ENCODE measurements at places on chromosomes 1 and 21. TPM values are rescaled to one million over a fixed set of nuclear protein-coding genes. Genes with fewer than 3 reads are reported as not detected.

The KHDC4 gene
- total RNA-seq, result 14.4 TPM

- H3K27me3 ChIP-seq, result no peaks in the 10 kb centered on the region
- no peaks in the 10 kb centered on the region for H3K36me3 ChIP-seq
- no peak for DNase-seq
- H3K4me1 ChIP-seq, result no peaks in the 10 kb centered on the region
Measured at GRCh38 chr21:18743531-18743930, 339.9 kb upstream of the TMPRSS15 start.

GRCh38 chr1:227869279-227869842 lies 53.9 kb downstream of the PRSS38 start:
- H3K27me3 ChIP-seq, result no peaks in the 10 kb centered on the region
- H3K4me1 ChIP-seq, result no peaks in the 10 kb centered on the region
- H3K4me3 ChIP-seq, result no peak overlapping the region
- H3K27ac ChIP-seq, result no peak overlapping the region

The PTGER3 gene
- 7.7 TPM for total RNA-seq

DNA sequence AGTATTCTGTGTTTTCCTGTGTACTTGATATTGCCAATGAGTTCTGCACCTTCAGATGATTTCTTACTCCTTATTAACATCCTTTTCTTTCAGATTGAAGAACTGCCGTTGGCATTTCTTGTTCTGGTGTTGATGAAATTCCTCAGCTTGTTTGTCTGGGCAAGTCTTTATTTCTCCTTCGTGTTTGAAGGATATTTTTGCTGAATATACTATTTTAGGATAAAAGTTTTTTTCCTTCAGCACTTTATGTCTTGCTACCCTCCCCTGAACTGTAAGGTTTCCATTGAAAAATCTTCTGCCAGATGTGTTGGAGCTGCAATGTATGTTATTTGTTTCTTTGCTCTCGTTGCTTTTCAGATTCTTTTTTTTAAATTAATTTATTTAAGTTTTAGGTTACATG lies 265.9 kb downstream of the HHAT start:
- no peak overlapping the region for H3K27ac ChIP-seq
- no peaks in the 10 kb centered on the region for H3K27me3 ChIP-seq
- no peak overlapping the region for H3K4me3 ChIP-seq
- DNase-seq, result no peak
- no peaks in the 10 kb centered on the region for H3K4me1 ChIP-seq

GRCh38 chr1:62311473-62311943 lies 7.7 kb downstream of the KANK4 start:
- no peak for DNase-seq
- H3K27me3 ChIP-seq, result no peaks in the 10 kb centered on the region
- no peak overlapping the region for H3K27ac ChIP-seq
- no peaks in the 10 kb centered on the region for H3K36me3 ChIP-seq
- no peak overlapping the region for H3K4me3 ChIP-seq

DNA sequence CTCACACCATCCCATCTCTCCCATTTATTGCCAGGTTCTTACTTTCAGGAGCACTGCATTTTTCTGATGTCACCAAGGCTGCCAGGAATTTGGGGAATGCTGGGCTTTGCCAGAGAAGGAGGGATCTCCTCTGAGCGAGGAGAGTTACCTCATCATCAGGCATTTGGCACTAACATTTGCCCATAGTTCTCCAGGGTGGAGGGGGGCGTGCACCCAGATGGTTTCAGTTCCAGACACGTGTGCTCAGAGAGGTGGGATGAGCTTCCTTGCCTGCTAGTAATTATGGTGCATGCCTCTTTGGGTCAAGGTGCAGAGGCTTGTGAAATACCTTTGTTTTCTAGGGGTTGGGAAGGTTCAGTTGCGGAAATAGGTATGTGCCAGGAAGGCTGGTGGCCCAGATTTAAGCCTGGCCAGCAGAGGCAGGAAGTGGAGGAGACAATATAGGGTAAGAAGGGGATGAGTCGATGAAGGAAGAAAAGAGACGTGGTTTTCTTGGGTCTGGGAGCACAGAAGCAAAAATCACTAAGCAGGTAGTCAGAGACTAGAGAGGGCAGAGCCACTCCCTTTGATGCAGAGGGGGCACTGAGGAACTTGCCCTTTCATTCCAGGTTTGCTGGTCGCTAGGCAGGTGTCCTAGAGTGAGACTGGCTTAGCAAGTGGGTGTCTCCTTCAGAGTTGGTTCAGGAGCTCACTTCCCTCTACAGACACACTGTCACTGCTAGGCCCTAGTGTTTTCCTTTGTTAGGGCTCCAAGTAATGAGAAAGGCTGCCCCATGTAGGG lies 7.2 kb downstream of the TUFT1 start:
- no peaks in the 10 kb centered on the region for H3K27me3 ChIP-seq
- peak overlapping the region; percentile 65 for H3K27ac ChIP-seq
- no peaks in the 10 kb centered on the region for H3K36me3 ChIP-seq
- H3K4me1 ChIP-seq, result peaks cover 30% of the 10 kb centered on the region

- no peak overlapping the region for H3K4me3 ChIP-seq
- no peak overlapping the region for H3K27ac ChIP-seq
- H3K36me3 ChIP-seq, result no peaks in the 10 kb centered on the region
Measured at GRCh38 chr1:10857687-10858086, 61.2 kb upstream of the CASZ1 start.

DNA sequence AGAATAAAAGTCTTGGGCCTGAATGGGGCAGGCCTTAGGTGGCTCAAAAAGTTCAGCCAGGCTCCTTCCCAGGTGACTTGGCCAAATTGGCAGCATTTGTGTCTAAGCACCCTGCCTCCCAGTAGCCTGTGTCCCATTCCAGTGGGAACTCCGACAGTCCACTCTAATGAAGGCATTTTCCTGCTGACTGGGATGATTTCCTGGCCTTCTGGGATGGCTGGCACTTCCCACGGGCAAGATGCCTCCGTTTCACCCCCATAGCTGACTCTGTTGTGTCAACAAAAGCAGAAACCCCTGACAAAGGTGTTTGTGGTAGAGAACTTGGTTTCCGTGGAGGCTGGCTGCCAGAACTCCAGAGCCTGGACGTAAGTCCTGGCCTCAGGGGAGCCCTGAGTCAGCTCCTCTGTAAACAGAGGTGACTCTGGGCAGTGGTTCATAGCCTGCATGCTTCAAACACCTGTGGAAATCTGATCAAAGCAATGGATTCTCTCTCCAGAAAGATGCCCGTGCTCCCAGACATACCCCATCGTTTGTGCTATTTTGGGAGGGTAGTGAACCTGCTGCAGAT lies 36.6 kb downstream of the WNT3A start:
- H3K36me3 ChIP-seq, result no peaks in the 10 kb centered on the region
- DNase-seq, result no peak
- H3K4me3 ChIP-seq, result no peak overlapping the region
- H3K27ac ChIP-seq, result no peak overlapping the region
- no peaks in the 10 kb centered on the region for H3K27me3 ChIP-seq

The CD1B gene
- not detected for total RNA-seq

DNA sequence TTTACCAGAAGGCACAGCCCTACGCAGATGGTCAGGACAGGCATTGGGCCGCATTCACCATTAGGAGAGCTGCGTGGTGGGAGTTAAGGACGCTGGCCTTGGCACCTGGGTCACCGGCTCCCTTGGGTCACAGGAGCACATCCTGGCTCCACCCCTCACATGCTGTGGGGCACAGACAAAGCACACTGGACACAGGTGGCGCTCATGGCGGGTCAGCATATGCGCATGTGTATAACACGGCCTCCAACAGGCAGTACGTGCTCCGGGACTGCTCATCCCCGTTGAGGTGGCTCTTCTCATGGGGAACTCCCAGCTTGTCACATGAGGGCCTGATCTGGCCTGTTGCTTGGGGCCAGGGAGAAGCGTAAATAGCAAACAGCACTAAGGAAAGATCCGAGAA lies 25.0 kb downstream of the PGBD5 start:
- no peak overlapping the region for H3K27ac ChIP-seq
- H3K36me3 ChIP-seq, result no peaks in the 10 kb centered on the region
- no peak for DNase-seq
- H3K27me3 ChIP-seq, result no peaks in the 10 kb centered on the region

DNA sequence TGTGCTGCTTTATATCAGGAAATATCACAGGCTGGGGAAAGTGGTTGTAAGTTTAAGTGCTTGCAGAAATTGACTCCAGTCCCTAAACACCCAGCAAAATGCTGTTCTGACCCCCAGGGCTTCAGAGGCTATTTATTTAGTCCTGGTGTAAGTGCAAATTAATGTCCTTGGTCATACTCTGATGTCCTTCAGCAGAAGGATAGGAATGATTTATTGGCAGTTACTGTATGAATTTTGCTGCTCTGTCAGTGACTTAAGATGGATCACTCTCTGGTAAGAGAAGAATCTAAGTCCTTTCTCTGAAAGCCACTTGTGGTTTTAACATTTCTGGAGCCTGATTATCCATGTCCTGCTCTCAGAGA lies 21.9 kb downstream of the FAM20B start:
- no peaks in the 10 kb centered on the region for H3K36me3 ChIP-seq
- H3K4me1 ChIP-seq, result no peaks in the 10 kb centered on the region
- H3K4me3 ChIP-seq, result no peak overlapping the region
- no peak for DNase-seq
- H3K27me3 ChIP-seq, result no peaks in the 10 kb centered on the region
- no peak overlapping the region for H3K27ac ChIP-seq

- H3K4me1 ChIP-seq, result no peaks in the 10 kb centered on the region
- no peak overlapping the region for H3K27ac ChIP-seq
- H3K4me3 ChIP-seq, result no peak overlapping the region
- no peak for DNase-seq
Measured at GRCh38 chr1:23577056-23578004, 18.0 kb upstream of the ID3 start.

DNA sequence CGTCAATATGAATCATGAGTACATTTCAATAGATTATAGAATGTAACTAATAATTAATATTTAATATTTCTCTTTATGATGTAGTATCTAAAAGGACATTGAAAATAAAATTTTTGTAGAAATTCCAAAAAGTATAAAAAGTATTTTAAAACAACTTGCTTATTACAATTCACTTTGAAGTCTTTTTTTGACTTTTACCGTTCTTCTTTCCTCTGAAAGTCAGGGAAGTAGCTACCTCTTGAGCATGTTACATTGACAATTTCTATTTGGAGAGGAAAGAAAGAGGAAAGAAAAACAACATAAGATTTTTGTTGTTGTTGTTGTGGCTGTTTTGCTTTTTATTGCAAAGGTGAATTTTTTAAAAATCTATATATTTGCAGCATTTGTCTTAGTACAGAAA lies 1.3 kb downstream of the PTPRC start:
- no peak for DNase-seq
- H3K27ac ChIP-seq, result no peak overlapping the region
- H3K36me3 ChIP-seq, result no peaks in the 10 kb centered on the region
- no peaks in the 10 kb centered on the region for H3K27me3 ChIP-seq

The RGS8 gene
- not detected for total RNA-seq

The SAMD13 gene
- total RNA-seq, result 0.69 TPM

DNA sequence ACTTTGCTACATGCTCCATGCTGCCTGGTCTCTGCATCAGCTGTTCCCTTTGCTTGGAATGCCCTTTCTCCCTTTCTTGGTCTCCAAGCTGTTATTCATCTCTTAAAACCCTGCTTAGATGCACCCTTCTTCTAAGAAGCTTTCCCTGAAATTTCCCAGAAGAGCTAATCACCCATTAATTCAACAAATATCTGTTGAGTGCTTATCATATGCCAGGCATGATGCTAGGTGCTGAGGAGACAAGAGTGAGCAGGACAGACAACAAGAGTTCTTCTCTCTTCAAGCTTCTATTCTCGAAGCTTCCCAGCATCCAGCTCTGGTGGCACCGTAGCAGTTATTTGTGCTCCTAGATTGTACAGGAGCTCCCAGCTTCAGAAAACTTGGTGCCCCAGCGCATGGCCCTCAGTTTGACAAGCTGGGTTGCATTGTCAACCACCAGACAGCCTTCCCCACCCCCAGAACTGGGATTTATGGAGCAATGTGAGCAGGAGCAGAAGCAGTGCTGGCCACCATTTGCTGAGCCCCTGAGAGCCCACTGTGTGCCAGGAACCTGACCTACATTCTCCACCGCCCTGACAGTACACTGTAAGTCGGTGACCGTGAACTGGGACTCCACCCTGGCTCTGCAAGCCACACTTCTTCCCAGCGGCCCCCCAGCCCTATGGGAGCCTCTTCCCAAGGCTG lies 68.0 kb upstream of the ACOT11 start:
- no peak for DNase-seq
- no peak overlapping the region for H3K4me3 ChIP-seq
- no peak overlapping the region for H3K27ac ChIP-seq

DNA sequence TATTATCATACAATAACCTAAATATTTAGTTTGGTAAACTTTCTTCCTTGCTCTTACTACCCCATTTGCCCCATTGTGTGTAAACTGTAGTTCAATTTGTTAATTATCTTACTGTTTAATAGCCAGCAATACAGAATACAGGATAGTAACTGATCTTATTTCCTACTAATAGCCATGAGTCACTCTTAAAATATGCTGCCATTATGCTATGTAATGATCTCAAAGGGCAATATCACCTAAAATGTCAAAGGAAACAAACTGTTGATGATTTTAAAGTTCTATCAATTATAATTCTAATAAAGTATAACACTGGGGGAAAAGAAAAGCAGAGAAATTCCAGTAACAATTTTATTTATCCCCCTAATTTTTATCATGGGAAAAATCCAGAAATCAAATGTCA lies 4.3 kb downstream of the SLC30A1 start:
- no peaks in the 10 kb centered on the region for H3K36me3 ChIP-seq
- H3K4me1 ChIP-seq, result peaks cover 11% of the 10 kb centered on the region
- H3K27me3 ChIP-seq, result no peaks in the 10 kb centered on the region

GRCh38 chr1:210244746-210245367 lies 12.3 kb downstream of the SERTAD4 start:
- H3K4me1 ChIP-seq, result no peaks in the 10 kb centered on the region
- H3K27me3 ChIP-seq, result no peaks in the 10 kb centered on the region
- H3K36me3 ChIP-seq, result no peaks in the 10 kb centered on the region
- no peak overlapping the region for H3K27ac ChIP-seq

DNA sequence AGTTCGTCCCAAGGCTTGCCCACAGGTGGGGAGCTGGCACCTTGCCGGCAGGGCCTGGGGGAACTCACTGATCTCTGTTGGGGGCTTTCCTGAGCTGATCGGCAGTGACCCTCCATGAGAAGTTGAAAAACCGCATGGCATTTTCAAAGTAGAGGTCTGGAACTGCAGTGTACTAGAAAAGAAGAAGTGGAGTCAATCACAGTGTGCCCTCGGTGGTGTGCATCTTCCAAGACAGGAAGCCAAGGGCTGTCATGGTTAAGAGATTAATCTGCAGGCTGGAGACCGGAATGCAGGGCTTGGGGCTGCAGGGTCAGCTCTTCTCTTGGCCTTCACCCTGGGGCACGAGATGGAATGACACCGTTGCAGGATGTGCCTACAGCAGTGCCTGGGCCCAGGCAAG lies 56.8 kb downstream of the ECE1 start:
- H3K27ac ChIP-seq, result no peak overlapping the region
- H3K4me3 ChIP-seq, result no peak overlapping the region
- no peaks in the 10 kb centered on the region for H3K27me3 ChIP-seq
- no peak for DNase-seq
- no peaks in the 10 kb centered on the region for H3K4me1 ChIP-seq

The OR2T35 gene
- total RNA-seq, result not detected
